ENCODE measurements at places on chromosomes 11 and 22.

- peak; percentile 37 for DNase-seq
Measured at GRCh38 chr11:102914238-102915043, 39.7 kb upstream of the MMP12 start.

GRCh38 chr11:9772218-9772617 lies 108.3 kb downstream of the SWAP70 start:
- no peak for DNase-seq

DNA sequence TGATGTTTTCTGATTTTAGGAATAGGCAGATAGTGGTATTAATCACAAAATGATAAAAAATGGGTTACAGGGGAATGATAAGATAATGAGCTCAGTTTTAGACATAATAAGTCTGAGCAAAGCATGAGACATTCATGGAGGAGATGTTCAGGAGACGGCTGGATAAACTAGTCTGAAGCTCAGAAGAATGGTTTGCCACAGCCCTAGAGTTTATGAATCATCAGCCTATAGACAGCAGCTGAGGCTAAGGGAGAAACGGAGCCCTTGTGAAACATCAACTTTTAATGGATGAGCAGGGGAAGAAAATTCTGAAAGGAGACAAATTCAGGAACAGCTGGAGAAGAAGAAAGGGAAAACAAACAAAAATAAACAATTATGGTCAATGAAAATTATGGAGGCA lies 87.2 kb downstream of the RELT start:
- no peak for DNase-seq

DNA sequence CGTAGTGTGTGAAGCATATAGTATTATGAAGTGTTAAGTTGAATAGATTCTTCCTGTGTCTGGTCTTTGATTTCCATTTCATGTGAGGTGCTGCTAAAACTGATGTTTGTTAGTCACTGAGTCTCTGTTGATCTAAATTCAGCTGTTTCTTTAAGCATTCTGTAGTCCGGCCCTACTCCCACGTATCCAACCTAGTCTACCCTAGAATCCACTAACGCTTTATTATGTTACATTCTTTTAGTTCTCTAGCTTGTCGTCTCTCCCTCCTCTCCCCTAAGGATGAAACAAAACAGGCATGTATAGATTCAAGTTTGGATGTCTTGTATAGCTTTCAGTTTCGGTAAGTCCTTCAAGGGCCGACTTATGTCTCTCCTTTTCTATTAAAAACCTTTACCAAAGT lies 4.1 kb downstream of the WEE1 start:
- DNase-seq = peak; percentile 27

GRCh38 chr11:103483996-103484395 lies 374.8 kb downstream of the DYNC2H1 start:
- DNase-seq = no peak

DNA sequence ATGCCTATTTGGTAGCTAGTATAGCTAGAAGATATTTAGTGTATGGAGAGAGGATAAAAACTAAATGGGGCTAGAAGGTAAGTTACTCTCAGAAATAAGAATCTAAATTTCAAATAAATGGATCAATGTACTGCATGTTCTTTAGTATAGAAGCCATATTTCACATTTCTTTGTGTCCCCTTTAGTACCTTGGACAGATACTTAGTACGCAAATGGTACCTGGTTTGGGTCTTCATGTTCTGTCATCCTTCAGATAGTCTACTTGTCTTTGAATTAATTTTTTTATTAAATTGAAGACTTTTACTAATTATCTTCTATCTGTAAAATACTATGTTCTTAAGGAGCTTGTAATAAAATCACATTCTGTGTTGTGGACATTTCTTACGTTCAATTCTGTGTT lies 26.3 kb upstream of the RBMXL2 start:
- DNase-seq = no peak

DNA sequence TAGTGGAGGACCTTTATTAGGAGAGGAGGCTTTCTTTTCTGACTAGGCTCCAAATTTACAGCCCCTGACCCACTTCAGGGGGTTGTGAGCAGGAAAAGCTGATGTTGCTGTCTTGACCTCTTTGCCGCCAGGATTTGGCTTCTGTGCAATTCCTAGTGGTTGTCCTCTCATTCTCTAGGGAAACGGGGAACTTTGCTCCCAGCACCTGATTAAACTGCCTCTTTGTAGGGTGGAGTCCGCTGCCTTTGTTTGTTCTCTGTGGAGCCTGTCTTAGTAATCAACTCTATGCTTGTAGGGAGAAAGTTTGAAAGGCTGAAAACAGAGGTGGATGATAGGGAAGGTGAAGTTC lies 16.3 kb downstream of the CTNND1 start:
- no peak for DNase-seq

DNA sequence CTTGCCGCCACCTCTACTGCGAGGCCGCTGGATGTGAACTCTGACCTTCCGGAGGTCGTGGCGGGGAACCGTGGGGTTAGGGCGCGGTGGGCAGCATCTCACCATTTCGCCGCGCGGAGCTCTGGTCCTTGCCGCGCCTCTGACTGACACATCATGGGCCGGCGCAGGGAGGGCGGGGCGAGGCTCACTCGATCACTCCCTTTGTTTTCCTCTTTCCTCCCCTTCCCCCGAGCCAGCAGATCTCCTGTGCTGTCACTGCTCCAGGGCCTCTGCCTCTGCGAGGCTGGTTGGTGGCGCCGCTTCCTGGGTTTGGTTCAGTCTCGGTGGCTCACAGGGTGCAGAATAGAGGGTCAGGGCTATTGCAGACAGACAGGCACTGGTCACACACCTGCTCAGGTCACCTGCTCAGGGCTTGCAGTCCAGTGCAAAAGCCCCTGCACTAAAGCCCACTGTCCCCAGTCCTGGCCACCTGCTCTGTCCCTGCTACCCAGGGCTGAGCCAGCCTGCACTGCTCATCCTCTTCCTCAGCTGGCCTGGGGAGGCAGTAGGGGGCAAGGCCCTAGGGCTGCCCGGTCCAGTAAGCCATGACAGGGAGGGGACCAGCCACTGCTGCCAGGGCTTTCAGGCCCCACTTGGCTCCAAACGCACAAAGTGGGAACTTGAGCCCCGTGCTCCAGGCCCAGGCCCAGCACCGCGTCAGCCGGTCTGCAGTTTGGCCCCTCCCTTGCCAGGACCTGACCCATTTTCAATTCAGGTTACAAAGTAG lies 36.2 kb downstream of the PISD start:
- DNase-seq = no peak

GRCh38 chr11:112999520-112999919 lies 38.3 kb downstream of the NCAM1 start:
- DNase-seq = no peak

GRCh38 chr11:119912229-119912628 lies 183.2 kb upstream of the NECTIN1 start:
- DNase-seq = no peak

DNA sequence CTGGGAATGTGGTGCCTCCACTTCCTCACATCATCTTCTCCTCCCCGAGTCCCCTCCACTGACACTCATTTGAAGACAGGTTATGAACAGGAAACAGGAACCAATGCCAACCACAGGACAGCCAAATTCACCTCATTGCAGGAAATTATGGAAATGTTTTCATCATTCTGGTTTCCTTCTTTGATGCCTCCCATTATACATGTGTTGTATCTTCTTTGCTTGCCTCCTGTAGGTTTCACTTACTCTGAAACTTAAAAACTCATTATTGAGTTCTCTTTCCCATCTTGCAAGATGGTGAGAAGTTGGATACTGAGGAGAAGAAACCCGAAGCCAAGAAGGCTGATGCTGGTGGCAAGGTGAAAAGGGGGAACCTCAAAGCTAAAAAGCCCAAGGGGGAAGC lies 108.5 kb downstream of the PHF21B start:
- DNase-seq = no peak

- DNase-seq = no peak
Measured at GRCh38 chr22:40094485-40094884, 83.2 kb upstream of the TNRC6B start.

- DNase-seq = no peak
Measured at GRCh38 chr11:63920126-63920938, 3.4 kb upstream of the RCOR2 start.

GRCh38 chr11:30023074-30023473 lies 6.2 kb upstream of the KCNA4 start:
- no peak for DNase-seq

DNA sequence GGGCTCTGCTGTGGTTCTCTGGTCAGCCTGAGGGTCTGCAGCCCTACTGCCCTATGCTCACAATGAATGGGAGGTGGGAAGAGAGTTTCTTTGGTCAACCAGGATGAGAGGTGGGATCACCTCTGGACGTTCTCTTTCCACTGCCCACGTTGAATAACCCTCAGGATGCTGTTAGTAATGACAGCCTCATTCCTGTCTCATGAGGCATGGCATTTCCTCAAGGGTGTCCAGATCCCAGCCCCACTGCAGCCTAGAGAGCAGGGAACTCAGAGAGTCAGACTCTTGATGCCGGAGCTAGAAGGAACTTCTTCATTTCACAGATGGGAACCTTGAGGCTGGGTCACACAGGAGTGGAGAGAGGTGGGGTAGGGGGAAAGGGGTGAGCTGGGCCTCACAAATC lies 196.0 kb downstream of the CEP164 start:
- no peak for DNase-seq

GRCh38 chr11:66882561-66883015 lies 25.7 kb downstream of the LRFN4 start:
- no peak for DNase-seq

DNA sequence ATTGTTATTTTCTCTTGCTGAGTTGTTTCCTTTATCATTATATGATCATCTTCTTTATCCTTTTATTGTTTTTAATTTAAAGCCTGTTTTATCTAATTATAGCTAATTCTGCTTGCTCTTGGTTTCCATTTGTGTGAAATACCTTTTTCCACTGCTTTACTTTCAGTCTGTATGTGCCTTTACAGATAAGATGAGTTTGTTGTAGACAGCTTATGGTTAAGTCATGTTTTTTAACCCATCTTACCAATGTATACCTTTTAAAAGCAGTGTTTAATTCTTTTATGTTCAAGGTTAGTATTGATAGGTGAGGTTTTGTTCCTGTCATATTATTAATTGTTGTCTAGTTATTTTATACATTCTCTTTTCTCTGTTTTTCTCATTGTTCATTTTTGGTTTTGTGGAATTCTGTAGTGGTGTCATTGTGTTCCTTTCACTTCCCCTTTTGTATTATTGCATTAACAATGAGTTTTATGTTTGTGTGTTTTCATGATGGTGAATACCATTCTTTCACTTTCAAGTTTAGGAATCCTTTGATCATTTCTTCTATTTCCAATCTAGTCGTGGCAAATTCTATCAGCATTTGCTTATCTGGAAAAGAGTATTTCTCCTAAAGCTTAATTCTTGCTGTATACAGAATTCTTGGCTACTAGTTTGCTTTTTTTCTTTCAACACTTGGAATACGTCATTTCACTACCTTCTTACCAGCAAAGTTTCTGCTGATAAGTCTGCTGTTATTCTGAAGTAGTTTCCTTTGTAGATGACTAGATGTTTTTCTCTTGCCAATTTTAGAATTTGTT lies 21.8 kb downstream of the OR5AN1 start:
- no peak for DNase-seq

DNA sequence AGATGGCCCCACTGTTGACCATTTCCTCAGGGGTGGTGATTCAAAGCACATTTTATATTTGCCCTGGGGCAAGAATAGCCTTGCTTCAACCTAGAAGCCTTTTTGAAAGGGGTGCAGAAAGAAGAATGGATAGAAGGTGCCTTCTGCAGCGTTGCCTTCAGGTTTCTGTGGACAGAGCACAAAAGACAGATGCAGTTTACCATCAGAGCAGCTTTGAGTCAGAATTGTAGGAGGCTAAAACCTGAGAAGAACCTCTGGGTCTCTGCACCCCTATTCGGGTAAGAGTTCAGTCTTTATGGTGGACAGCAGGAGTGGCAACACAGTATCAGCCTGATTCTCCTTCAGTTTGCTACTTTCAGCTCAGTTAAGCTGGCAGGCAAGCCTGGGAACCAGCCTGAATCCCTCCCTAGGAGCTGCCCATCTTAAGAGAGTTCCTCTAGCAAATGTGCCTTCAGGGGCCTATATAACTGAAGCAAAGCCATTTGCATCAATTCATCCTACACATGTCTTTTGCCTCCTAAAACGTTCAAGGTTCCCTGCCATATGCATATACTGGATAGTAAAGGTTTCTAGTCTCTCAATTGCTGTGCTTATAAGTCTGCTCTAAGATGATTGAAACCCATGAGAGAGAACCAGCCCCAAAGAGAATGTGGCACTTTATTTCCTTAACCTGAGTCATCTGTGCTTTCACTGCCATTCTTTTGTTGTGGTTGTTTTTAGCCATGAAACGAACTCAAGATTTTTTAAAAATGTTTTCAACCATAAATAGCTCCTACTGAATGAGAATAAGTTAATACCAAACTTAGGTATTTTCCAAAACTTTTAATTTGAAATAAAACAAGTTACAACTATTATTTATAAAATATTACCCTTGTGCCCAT lies 123.0 kb downstream of the TRIM44 start:
- no peak for DNase-seq

DNA sequence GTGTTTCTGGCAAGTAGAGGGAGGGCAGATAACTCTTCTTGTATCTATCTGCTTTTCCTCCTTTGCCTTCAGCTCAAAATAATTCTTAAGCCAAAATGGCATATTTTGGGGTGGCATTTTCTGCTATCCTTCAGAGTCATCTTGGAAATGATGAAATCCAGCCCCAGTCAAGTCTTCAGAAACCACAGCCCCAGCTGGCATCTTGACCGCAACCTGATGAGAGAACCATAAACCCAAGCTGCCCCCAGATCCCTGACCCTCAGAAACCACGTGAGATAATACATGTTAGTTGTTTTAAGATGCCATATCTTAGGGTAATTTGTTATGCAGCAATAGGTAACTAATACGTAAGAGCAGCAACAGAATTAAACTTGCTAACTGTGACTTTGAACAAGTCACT lies 15.1 kb upstream of the PAMR1 start:
- DNase-seq = no peak

GRCh38 chr11:47187723-47188122 lies 1.5 kb upstream of the PACSIN3 start:
- no peak for DNase-seq

DNA sequence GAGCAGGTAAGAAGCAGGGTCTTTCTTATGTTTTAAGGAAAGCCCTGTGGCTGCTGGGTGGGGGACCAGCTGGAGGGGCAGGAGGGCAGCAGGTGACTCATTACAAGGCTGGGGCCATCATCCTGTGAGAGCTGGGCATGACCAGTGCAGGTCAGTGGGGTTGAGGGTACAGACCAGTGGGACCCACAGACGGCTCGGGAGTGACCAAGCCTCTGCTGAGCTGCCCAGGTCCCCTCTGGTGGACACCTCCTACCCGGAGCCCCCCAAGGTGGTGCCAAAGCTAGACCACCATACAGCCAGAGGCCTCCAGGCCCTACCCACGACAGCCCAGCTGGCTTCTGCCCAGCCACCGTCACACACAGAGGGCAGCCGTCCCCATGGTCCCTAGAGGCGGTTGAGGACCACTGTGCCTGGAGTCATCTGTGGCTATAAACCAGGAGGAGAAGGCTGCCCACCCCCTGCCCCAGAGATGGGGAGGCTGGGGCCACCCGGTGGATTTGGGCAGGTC lies 670 bp downstream of the MYEOV start:
- DNase-seq = no peak

- DNase-seq = no peak
Measured at GRCh38 chr11:112050721-112051120, 23.1 kb downstream of the PIH1D2 start.

Data from AML-193 (cell line).